DMS79 treated with DMSO at 0.1 percent for 48 hours (cell line): ENCODE measurements at places on chromosomes 1 and 21.

DNA sequence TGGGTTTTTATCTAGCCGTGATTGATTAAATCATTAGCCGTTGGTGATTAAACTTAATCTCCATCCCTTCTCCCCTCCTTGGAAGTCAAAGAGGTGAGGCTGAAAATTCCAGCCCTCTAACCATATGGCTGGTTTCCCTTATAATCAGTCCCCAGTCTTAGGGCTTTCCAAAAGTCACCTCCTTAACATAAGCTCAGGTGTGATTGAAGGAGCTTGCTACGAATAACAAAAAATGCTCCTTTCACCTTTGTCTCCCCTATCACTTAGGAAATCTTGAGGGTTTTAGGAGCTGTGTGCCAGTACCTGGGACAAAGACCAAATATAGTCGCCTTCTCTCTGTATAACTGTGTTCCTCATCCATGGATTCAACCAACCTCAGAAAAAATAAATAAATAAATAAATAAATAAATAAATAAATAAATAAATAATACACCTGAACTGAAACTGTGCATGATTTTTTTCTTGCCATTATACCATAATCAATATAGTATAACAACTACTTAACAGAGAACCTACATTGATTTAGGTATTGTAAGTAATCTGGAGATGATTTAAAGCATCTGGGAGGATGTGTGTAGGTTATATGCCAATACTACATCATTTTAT lies 82.2 kb downstream of the PAPPA2 start:
- DNase-seq: no peak

- no peak for DNase-seq
Measured at GRCh38 chr1:5640845-5641244, 351.4 kb downstream of the NPHP4 start.

DNA sequence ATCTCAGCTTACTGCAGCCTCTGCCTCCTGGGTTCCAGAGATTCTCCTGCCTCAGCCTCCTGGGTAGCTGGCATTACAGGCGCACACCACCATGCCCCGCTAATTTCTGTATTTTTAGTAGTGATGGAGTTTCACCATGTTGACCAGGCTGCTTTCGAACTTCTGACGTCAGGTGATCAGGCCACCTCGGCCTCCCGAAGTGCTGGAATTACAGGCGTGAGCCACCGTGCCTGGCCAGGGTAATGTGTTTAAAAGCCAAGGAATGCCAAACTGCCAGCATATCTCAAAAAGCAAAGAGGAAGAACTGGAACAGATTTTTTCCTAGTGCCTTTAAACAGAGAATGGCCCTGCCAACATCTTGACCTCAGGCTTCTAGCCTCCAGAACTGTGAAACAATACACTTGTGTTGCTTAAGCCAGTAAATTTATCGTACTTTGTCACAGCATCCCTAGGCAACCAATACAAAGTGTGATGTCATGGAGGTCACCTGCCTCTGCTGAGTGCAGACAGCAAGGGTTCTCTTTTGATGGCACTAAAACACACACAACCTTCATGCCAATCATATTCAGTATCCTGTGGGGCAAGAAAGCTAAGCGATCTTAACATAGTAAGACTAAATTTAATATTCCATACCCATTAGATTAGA lies 858.3 kb upstream of the TMPRSS15 start:
- no peak for DNase-seq

- DNase-seq: no peak
Measured at GRCh38 chr21:20641241-20641640, 357.0 kb upstream of the NCAM2 start.

DNA sequence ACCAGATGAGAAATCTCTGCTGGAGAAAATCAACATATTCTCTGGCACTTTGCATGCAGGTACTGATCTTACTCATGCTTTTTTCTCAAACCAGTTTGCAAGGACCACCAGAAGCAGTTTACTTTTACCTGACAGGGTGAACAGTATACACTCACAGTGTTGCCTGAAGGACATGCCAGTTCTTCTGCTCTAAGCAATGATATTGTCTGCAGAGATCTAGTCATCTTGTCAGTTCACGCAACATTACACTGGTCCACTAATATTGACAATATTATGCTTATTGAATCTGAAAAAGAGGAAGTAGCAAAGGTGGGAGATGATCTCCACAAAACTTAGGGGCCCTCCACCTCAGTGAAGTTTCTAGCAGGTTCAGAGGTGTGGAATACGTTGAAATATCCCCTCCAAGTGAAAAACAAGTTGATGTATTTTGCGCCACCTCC lies 3.8 kb upstream of the S100B start:
- DNase-seq: no peak

DNA sequence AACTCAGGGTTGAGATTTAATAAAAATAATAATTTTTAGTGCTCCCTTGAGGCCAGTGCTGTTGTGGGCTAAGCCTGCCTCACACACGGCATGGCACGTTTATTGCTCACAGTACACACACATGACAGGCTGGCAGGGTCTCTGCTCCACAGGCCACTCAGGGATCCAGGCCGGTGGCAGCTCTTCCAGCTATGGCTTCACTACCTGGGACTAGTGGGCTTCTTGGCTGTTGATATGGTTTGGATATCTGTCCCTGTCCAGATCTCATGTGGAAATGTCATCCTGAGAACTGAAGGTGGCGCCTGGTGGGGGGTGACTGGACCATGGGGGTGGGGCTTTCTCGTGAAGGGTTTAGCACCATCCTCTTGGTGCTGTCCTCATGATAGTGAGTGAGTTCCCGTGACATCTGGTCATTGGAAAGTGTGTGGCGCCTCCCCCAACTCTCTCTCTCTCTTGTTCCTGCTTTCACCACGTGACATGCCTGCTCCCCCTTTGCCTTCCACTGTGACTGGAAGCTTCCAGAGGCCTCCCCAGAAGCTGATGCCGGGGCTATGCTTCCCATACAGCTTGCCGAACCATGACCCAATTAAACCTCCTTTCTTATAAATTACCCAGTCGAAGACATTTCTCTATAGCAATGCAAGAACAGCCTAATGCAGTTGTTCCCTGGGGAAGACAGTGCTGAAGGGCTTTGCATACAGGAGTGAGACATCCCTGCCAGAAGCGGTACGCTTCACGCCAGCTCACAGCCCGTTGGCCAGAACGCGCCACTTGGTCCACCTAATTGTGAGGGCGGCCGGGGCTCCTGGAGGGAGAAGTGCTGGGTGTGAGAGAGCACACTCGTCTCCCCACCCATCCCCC lies 226.9 kb upstream of the C1orf174 start:
- DNase-seq: no peak

- DNase-seq: no peak
Measured at GRCh38 chr1:97783751-97784150, 137.1 kb downstream of the DPYD start.

DNA sequence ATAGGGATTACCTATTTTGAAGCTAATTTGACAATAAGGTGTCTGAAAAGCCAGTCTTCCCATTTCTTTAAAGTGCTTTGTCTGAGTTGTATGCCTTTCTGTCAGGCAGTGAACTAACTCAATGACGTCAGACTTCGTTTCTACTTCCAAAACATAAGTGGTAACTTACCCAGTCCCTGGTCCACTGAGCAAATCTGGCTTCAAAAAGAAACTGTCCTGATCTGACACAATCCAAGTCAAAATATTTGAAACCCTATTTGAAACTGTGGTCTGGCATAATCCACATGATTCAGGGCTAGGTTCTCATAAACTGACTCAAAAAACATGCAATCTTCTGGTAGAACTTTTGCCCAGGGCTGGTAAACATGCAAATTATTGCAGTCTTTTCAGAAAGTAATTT lies 34.0 kb downstream of the DIRAS3 start:
- no peak for DNase-seq

- no peak for DNase-seq
Measured at GRCh38 chr1:205676002-205676401, 4.3 kb downstream of the SLC45A3 start.

- DNase-seq: no peak
Measured at GRCh38 chr21:41011098-41011731, 156.7 kb upstream of the BACE2 start.

- DNase-seq: no peak
Measured at GRCh38 chr1:208233978-208234377, 10.2 kb downstream of the PLXNA2 start.
